ENCODE measurements at places on chromosomes 4 and X.

- no peak for DNase-seq
Measured at GRCh38 chr4:138070816-138071215, 171.3 kb downstream of the SLC7A11 start.

- no peak for DNase-seq
Measured at GRCh38 chr4:93313197-93313596, 515.4 kb upstream of the ATOH1 start.

GRCh38 chr4:70714079-70714887 is 7.5 kb upstream of the RUFY3 start:
- DNase-seq = no peak

GRCh38 chr4:2267320-2267811 is 5.5 kb upstream of the MXD4 start:
- no peak for DNase-seq

DNA sequence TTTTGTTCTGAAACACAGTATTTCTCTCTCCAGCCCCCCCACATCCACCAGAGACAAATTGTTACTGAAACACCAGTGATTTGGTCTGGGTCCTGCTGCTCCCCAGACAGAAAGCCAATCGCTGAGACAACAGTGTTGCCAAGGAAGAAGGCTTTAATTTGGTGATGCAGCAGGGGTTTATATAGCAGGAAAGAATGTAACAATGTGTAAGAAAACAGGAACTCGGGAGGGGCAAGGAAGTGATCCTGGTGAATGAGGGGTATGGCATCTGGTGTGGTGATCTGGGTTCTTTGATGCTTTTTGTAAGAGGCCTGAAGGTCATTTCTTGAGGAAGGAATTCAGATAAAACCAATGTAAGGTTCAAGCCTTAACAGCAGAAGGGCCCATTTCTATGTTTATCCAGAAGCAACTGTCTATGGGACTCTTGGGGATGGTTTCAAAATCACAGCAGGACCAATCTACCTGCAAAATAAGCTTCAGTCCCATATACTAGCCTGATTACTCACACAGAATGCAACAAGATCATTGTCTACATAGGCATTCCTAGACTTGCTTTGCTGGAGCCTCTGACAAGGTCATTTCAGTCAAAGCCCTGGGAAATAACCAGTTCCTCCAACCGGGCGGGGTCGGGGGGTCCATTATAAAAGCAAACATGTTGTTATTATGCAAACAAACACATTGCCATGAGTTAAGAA is 445.2 kb upstream of the ZFP42 start:
- no peak for DNase-seq

- peak; percentile 21 for DNase-seq
Measured at GRCh38 chr4:36348403-36348938, 67.1 kb downstream of the DTHD1 start.

DNA sequence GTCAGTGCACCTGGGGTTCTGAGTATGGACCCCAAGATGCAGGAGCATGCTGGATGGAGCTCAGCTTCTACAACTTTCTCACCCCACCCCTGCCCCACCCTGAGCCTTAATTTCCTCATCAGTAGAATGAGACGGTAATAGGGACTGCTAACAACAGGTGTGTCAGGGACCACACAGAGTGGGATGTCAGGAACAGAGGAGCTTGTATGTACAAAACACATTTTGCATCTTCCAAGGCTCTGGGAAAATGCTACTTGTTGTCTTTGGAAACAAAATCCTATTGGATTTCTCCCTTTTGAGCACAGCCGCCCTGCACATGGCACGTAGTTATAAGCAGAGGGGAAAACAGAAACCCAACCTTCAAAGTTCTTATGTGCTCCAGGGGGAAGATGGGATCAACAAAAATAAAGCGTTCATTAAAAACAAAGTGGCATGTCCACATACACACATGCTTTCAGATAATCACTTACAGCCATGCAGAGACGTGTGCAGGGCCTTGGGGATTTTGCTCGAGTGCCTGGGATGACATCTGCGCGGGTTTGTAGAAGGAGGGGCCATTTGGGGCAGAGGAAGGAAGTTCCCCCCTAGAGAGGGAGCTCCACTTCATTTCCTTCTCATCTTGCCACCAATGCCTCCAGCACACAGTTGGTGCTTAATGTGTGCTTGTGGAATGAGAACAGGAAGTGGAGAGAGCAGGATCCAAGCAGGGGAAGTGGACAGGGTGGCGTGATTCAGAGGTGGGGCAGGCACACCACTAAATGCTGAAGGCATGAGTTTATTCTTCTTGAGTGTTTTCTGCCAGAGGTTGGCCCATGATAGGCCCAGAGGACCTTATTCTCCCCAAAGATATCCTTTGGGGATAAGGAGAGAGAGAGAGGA is 138.9 kb downstream of the SMIM20 start:
- no peak for DNase-seq

DNA sequence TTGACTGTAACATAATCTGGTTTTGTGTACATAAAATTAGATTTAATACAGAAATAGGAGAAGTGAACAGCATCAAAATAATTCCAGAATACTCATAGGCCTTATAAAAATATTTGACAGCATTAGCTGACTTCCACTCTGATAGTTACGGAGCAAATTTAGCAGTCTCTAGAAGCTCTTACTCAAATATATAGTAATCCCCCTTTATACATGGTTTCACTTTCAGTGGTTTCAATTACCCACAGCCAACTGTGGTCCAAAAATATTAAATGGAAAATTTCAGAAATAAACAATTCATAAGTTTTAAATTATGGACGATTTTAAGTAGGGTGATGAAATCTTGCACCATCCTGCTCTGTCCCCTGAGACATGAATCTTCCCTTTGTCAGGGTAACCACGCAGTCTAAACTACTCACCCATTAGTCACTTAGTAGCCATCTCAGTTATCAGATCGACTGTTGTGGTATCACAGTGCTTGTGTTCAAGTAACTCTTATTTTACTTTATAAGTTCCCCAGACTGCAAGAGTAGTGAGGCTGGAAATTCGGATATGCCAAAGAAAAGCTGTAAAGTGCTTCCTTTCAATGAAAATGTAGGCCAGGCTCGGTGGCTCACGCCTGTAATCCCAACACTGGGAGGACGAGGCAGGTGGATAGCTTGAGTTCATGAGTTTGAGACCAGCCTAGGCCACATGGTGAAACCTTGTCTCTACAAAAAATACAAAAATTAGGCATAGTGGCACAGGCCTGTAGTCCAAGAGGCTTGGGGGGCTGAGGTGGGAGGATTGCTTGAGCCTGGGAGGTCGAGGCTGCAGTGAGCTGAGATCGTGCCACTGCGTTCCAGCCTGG is 17.2 kb upstream of the RTL9 start:
- no peak for DNase-seq

- DNase-seq = no peak
Measured at GRCh38 chr4:2222838-2223237, 19.1 kb downstream of the HAUS3 start.

- DNase-seq = no peak
Measured at GRCh38 chr4:113293043-113293560, 243.6 kb downstream of the ANK2 start.

GRCh38 chrX:46694549-46694948 is 64.4 kb downstream of the SLC9A7 start:
- DNase-seq = no peak

- no peak for DNase-seq
Measured at GRCh38 chr4:140808256-140808655, 52.1 kb upstream of the TBC1D9 start.

DNA sequence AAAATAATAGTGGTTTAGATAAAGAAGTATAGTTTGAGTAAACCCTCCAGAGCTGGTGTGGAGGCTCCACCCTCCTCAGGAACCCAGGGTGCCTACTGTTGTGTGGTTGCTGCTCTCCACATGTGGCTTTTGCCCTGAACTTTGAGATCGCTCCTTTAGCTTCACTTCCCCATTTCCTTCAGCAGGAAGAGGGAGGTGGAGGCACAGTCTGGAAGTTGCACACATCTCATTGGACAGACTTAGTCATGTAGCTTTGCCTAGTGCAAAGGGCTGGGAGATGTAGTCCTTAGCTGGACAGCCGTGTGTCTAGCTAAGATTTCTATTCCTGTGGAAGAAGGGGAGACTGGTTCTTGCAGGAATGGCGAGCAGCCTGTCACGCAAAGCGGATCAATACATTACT is 37.9 kb downstream of the RGS12 start:
- DNase-seq = no peak

- DNase-seq = no peak
Measured at GRCh38 chrX:112654871-112655270, 24.9 kb downstream of the LHFPL1 start.

DNA sequence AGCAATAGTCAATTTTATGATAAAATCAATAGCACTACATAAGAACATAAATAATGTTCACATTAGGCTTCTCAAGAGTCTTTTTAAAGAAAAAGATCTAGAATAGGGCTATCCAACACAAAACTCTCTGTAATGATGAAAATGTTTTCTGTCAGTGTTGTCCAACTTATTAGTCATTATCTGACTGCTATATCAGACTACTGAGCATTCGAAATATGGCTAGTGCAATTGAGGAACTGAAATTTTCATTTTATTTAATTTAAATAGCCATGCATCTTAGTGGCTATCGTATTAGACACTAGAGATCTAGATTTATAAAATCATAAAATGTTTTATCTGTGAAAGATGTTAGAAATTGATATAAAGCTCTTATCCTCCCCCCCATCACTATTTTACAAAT is 26.0 kb downstream of the PARM1 start:
- DNase-seq = no peak

GRCh38 chrX:64395568-64395929 is 297 bp upstream of the MTMR8 start:
- no peak for DNase-seq

- no peak for DNase-seq
Measured at GRCh38 chr4:189858435-189858834, 82.2 kb upstream of the FRG1 start.

DNA sequence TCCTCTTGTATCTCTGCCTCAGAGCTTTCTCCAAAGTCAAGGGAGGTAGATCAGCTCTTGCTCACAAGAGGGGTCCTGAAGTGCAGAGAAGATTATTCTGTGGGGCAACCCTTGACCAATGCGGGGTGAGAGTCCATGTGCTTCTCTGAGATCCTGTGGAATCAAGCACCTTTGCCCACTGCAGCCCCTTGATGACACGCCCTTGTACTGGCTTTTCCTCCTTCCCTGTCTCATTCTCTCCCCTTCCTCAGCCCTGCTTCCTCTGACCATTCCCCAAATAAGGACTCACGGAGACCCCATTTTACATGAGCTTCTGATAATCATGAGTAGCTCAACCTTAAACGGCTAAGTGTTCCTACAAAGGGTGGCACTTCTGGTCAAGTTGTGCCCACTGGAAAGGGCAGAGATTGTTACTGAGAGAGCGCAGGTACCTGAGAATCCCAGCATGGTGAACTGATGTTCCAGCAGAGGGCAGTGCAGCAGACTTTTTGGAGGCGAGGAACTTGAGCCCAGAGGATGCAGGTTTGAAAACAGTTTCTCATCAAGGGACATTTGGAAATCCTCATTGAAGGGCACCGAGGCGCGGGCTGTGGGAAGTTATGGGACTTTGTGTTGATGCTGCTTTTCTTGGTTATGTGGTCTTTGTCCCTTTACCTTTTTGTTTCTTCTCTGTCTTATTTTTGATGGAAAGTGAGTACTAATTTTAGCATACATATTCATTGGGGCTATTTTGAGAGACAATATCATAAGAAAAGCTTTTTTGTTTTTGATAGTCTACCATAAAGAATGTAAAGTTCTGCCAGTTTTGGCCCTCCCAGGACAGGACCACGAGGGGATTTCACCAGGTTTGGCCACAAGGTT is 201.3 kb downstream of the RBM46 start:
- peak; percentile 15 for DNase-seq

DNA sequence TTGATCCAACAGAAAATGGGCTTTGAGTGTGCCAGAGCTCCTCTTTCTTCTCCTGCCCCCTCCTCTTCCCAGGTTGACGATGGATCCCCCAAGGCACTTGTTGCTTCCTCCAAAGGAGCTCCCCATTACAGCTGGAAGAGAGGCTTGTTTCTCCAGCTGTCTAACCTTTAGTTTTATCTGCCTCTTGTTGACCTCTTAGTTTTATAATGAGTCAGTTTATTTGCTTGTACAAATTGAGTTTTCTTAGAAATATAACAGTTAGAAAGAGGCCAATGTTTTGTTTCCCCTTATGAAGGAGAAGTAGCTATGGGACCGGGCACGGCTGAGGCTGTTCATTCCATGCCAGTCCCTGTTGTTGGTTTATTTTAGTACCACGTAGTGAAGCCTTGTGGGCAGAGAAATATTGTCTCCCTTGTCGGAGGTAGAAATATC is 158.2 kb downstream of the SPRY1 start:
- DNase-seq = no peak

GRCh38 chrX:136540226-136540625 is 8.2 kb downstream of the VGLL1 start:
- DNase-seq = no peak

DNA sequence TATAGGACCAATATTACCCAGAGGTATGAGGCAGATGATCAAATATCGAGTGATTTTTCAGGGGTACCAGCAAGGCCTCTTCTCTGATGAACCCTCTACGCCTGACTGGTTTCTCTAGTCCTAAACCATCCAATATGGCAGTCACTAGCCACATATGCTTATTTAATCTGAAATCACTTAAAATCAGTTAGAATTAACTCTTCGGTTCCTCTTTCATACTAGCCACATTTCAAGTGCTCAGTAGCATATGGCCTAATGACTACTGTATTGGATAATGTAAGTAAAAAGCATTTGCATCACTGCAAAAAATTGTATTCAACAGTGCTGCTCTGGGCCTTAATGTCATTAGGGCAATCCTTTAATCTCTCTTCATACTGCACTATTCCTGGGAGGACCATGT is 4.4 kb upstream of the APBB2 start:
- no peak for DNase-seq

DNA sequence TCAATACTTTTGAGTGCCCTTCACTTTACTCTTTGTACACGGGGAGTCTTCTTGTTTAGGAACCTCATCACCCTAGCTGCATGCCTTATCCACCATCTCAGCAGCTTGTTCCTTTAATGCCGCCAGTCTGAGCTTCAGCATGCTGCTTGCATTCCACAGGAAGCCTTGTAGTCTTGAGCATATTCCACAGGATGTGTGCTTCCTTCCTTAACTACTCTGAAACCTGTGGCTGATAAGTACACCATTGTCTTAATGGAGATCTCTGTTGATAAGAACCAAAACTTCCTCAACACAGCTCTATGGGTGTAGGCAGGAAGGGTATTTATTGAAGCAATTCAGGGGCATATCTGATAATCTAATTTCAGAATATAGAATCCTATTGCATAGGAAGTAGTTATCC is 24.4 kb upstream of the CCNI start:
- no peak for DNase-seq

GRCh38 chr4:133143775-133144430 is 5.2 kb upstream of the PCDH10 start:
- no peak for DNase-seq

DNA sequence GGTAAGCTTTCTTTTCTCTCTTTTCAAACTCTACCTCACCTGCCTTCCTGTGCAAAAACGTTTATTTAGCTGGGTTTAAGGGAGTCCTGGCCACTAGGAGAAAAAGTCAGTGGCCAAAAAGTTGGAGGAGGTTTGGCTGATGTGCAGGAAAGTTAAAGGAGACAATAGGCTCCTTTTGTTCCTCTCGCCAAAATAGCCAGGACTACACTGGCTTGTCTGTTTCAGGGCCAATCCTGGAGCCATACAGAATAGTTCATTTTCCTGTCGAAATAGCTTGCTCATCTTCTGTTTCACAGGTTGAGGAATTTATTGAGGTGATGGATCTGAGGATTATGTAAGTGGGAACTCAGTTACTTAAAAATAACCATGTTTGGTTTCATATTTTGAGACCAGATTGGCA is 423 bp downstream of the HEPH start:
- no peak for DNase-seq

- no peak for DNase-seq
Measured at GRCh38 chrX:11393949-11394654, 100.9 kb downstream of the AMELX start.

- DNase-seq = peak; percentile 18
Measured at GRCh38 chr4:2393353-2394270, 24.8 kb downstream of the ZFYVE28 start.

GRCh38 chr4:185346975-185347601 is 48.6 kb downstream of the LRP2BP start:
- DNase-seq = no peak
